Activated CD8-positive, alpha-beta memory T cell treated with anti-CD3 and anti-CD28 coated beads, Interleukin-2, amount 10 ng/mL, durations not matched to agents 7 days and 5 days (primary cell): ENCODE measurements at places on chromosomes 5 and 9. TPM values are rescaled to one million over a fixed set of nuclear protein-coding genes. Genes with fewer than 3 reads are reported as not detected.

GRCh38 chr5:7364226-7364875, 31.6 kb upstream of the ADCY2 start:
- no peak overlapping the region for H3K4me3 ChIP-seq
- H3K4me1 ChIP-seq: no peaks in the 10 kb centered on the region
- H3K36me3 ChIP-seq: no peaks in the 10 kb centered on the region
- H3K27ac ChIP-seq: no peak overlapping the region

DNA sequence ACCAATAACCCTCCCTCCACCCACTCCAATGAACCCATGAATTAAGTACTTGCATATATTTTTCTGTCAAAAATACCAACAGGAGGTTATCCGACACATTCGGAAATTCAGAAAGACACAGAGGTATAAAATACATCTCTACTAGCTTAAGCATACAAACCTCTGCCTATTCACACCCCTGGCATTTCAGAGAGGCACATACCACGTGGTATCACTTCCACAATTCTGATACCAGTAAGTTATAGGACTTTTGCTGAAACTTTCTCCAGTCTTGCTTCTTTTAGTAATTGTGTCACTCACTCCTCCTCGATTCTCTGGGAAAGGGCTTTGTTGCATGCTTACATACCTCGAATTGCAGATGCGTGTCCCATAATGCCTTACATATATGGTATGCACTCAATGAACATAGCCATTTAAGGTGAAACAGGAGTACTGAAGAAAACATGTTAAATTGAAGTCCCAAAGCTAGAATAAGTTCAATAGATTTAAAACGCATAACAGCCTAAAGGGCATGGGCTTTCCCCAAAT, 58.1 kb downstream of the TLE1 start:
- H3K27me3 ChIP-seq: no peaks in the 10 kb centered on the region
- H3K27ac ChIP-seq: no peak overlapping the region
- H3K4me3 ChIP-seq: no peak overlapping the region

- DNase-seq: no peak
- H3K27ac ChIP-seq: no peak within 1 kb of the TSS
- H3K27me3 ChIP-seq: peaks cover 52% of the 10 kb centered on the region
- H3K4me3 ChIP-seq: no peak within 1 kb of the TSS
- H3K36me3 ChIP-seq: no peaks in the 10 kb centered on the region
- peaks cover 5% of the 10 kb centered on the region for H3K4me1 ChIP-seq
Observed at GRCh38 chr5:122311961-122312590, at the start of gene SNCAIP. TSS of gene SNCAIP (plus strand) at chr5:122312237. CDS start at chr5:122391135, 78,898 bp downstream.

DNA sequence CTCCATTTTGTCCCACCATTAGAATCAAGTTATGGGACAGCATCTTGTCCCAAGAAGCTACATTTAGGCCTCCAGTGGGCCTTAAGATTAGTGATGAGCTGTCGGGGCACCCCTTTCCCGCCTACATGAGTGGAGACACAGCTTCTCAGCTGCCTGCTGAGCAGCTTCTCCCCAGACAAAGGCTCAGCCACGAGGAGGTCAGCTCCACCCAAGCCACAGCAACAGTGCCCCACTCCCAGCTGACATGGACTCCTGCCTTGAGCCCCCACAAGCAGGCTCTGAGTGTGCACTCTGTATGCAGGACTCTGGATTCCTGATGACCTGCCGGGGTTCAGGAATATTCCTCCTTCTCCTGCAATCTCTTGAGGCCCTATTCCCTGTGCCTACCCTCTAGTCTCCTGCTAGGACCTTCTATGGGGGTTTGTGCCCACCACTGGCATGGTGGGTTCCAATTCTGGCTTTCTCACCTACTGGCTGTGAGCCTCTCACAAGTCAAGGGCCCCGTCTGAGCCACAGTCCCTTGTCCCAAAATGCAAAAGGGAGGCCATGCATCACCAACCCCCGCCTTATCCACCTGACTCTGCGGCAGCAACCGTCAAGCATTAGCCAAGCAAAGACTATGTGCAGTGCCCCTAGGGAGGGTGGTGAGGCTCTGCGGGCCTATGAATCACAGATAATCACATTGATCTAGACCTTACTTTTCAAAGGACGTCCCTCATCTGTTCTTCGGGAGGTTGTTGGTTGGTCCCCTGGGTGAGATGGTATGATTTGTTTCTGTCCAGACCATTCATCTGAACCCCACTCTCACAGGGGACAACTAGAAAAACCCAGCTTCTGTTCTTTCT, 269.1 kb downstream of the MED10 start:
- H3K36me3 ChIP-seq: no peaks in the 10 kb centered on the region
- H3K27ac ChIP-seq: no peak overlapping the region
- H3K27me3 ChIP-seq: no peaks in the 10 kb centered on the region
- DNase-seq: no peak
- no peaks in the 10 kb centered on the region for H3K4me1 ChIP-seq
- H3K4me3 ChIP-seq: no peak overlapping the region

DNA sequence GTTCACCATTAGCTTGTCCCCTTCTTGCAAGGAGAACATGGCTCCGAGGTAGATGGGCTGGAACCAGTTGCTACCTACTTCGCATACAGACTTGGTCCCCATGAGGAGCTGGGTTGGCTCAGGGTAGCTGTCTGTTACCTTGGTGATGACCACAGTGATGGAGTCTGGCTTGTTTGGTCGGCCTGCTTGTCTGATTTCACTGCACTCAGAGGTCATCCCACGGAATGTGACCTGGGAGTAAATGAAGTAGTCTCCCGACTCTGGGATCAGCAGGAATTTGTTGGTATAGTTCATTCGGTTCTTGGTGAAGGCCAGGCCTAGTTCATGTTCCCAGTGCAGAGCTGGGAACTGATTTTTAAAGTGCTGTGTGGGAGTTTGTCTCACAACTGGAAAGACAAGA, 15.3 kb downstream of the TNFSF15 start:
- H3K4me1 ChIP-seq: no peaks in the 10 kb centered on the region
- DNase-seq: no peak
- H3K36me3 ChIP-seq: peaks cover 2% of the 10 kb centered on the region
- no peak overlapping the region for H3K4me3 ChIP-seq
- H3K27me3 ChIP-seq: peaks cover 14% of the 10 kb centered on the region
- H3K27ac ChIP-seq: no peak overlapping the region

DNA sequence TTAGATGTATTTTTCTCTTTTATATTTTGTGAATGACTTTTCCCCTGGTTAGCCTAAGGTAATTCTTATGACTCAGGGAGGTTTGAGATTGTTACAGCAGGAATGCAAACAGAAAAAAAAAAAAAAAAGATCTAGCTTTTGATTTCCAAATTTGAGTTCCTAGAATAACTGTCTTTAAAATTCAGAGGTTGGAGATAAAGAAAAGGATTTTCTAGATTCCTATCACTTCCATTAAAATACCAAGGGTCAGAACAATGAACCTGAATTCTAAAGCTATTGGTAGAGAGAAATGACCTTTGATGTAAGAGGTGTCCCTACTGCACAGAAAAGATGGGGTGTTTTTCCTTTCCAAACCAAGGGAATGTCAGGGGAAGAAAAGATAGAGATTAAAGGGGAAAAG, 262.5 kb downstream of the DOCK8 start:
- H3K27me3 ChIP-seq: no peaks in the 10 kb centered on the region
- H3K27ac ChIP-seq: no peak overlapping the region
- DNase-seq: no peak
- H3K4me1 ChIP-seq: no peaks in the 10 kb centered on the region
- H3K4me3 ChIP-seq: no peak overlapping the region

GRCh38 chr5:94769996-94770395, 151.5 kb downstream of the SLF1 start:
- DNase-seq: no peak
- H3K36me3 ChIP-seq: peaks cover 2% of the 10 kb centered on the region
- H3K27me3 ChIP-seq: peaks cover 29% of the 10 kb centered on the region
- no peaks in the 10 kb centered on the region for H3K4me1 ChIP-seq
- no peak overlapping the region for H3K27ac ChIP-seq
- no peak overlapping the region for H3K4me3 ChIP-seq

DNA sequence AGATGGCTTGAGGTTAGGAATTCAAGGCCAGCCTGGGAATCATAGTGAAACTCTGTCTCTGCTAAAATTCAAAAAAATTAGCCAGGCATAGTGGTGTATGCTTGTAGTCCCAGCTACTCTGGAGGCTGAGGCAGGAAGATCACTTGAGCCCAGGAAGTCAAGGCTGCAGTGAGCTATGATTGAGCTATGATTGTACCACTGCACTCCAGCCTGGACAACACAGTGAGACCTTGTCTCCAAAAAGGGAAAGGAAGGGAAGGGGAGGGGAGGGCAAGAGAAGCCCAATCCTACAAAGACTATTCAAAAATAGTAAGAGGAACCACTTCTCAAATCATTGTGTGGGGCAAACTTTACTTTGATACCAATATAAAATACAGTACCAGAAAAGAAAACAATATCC, 11.2 kb downstream of the SEMA4D start:
- peaks cover 68% of the 10 kb centered on the region for H3K36me3 ChIP-seq
- peaks cover 95% of the 10 kb centered on the region for H3K4me1 ChIP-seq
- no peak for DNase-seq
- H3K27ac ChIP-seq: peak overlapping the region; percentile 73

GRCh38 chr5:125812651-125813050, 610.6 kb upstream of the GRAMD2B start:
- DNase-seq: no peak
- H3K4me1 ChIP-seq: no peaks in the 10 kb centered on the region
- H3K27me3 ChIP-seq: no peaks in the 10 kb centered on the region
- no peak overlapping the region for H3K4me3 ChIP-seq
- no peak overlapping the region for H3K27ac ChIP-seq
- H3K36me3 ChIP-seq: no peaks in the 10 kb centered on the region

DNA sequence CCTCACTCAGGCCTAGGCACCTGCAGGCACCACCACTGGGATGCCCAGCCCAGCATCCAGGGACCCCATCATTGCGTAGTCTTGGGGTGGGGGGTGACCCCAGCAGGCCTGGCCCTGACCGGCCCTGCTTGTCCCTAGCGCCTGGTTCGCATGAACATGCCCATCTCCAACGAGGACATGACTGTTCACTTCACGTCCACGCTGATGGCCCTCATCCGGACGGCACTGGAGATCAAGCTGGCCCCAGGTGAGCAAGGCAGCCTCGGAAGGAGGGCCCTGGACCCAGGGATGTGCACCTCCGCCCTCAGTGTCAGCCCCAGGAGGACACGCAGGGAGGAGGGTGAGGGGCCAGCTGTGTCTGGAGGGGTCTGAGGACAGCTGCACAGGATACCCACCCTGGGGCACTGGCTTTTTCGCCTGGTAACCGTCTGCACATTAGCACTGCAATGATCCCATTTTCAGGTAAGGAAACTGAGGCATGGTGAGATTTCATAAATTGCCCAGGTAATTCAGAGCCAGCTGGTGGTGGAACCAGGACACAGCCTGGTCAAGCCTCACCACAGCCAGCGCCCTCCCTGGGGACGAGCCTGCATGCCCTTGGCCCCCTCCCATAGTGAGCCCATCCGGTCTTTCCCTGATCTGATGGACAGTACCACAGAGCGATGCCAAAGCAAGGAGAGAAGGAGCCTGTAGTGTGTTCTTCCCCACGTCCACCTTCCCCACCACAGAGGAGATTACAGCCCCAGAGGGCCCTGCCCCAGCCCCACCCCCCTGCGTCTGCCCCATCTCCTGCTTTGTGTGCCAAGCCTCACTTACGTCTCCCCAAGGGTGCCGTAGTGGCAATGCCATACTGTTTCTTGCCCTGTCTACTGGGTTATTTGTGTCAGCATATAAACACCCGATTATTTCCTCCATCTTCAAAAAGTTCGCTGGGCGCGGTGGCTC, 228.3 kb downstream of the CACNA1B start:
- no peaks in the 10 kb centered on the region for H3K27me3 ChIP-seq
- no peaks in the 10 kb centered on the region for H3K4me1 ChIP-seq
- H3K4me3 ChIP-seq: no peak overlapping the region

- no peak overlapping the region for H3K4me3 ChIP-seq
- DNase-seq: no peak
- H3K36me3 ChIP-seq: no peaks in the 10 kb centered on the region
- H3K4me1 ChIP-seq: no peaks in the 10 kb centered on the region
Observed at GRCh38 chr9:19424176-19424779, 15.5 kb downstream of the ACER2 start.

DNA sequence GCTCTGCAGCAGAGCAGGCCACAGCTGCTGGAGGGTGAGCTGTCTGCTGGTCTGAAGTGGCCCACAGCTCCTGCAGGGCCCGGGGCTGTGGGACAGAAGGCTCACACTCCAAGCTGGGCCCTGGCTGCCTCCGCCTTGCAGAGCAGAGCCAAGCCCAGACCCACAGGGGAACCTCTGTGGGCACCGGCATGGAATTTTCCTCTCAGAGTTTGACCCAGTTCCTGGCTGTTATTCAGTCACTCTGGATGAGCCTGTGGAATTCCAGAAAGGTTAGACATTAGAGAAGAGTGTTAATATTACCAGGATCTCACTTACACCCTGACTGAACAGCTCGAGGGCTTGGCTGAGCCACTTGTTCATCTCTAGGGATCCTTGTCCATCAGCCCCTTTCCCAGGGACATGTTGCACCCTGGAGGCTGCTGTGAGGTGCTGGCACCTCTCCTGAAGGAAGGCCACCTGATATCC, 17.5 kb downstream of the IL9 start:
- DNase-seq: no peak
- no peaks in the 10 kb centered on the region for H3K36me3 ChIP-seq
- H3K4me1 ChIP-seq: no peaks in the 10 kb centered on the region
- no peak overlapping the region for H3K4me3 ChIP-seq

DNA sequence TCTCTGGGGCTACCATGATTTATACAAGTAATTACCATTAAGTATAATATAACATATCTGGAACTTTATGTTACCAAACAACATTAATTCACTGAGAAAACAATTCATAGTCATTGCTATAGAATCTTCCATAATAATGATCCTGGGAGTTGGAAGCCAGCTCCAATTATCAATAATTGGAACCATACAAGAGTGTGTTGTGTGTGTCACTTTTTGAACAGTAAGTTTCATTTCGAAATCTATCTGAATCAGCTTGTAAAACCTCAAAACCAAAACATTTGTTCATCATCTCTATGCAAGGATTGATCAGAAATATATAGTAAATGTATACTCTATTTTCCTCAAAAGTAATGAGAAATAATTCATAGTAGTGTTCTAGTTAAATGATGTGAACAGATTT, 348.1 kb downstream of the ARL15 start:
- no peaks in the 10 kb centered on the region for H3K27me3 ChIP-seq
- DNase-seq: no peak

GRCh38 chr9:137138722-137139467, at the start of gene GRIN1:
TSS of gene GRIN1 (plus strand) at chr9:137139154. CDS start at chr9:137139487, 333 bp downstream.
- no peak within 1 kb of the TSS for H3K27ac ChIP-seq
- peaks cover 63% of the 10 kb centered on the region for H3K27me3 ChIP-seq
- no peak for DNase-seq
- H3K4me3 ChIP-seq: no peak within 1 kb of the TSS
- peaks cover 4% of the 10 kb centered on the region for H3K4me1 ChIP-seq

GRCh38 chr9:97802276-97802675, 50.8 kb upstream of the FOXE1 start:
- H3K36me3 ChIP-seq: no peaks in the 10 kb centered on the region
- H3K4me3 ChIP-seq: no peak overlapping the region
- no peak overlapping the region for H3K27ac ChIP-seq
- DNase-seq: no peak
- H3K27me3 ChIP-seq: peaks cover 33% of the 10 kb centered on the region

GRCh38 chr9:15155323-15155722, 151.7 kb downstream of the TTC39B start:
- H3K4me1 ChIP-seq: no peaks in the 10 kb centered on the region
- no peak overlapping the region for H3K4me3 ChIP-seq
- no peak overlapping the region for H3K27ac ChIP-seq
- no peak for DNase-seq
- H3K27me3 ChIP-seq: peaks cover 21% of the 10 kb centered on the region

The PCDHGA2 gene
- total RNA-seq: not detected

The TEX48 gene
- total RNA-seq: 0.73 TPM

The ARSK gene
- 4.9 TPM for total RNA-seq

The ELOVL7 gene
- 0.87 TPM for total RNA-seq

The SNX2 gene
- total RNA-seq: 29.5 TPM

The LCN2 gene
- not detected for total RNA-seq
